ENCODE measurements at places on chromosomes 4 and X. TPM values are rescaled to one million over a fixed set of nuclear protein-coding genes. Genes with fewer than 3 reads are reported as not detected.

DNA sequence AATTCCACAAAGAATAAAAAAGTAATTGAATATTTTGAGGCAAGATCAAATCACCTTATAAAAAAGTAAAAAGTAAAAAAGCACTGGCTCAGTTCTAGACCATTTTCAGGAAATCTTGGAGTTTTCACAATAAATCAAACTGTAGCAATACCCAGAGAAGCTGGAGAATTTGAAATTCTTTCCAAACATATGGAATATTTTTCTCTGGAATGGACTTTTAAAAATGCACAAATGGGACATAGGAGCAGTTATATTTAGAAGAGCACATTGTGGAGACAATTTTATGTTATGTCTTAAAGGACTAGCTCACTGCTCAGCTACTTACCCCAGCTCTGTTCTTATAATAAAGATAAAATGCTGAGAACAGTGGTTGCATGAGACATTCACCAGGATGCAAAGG lies 211.9 kb upstream of the KIT start:
- no peak for DNase-seq

GRCh38 chr4:85701861-85702321 lies 226.9 kb downstream of the ARHGAP24 start:
- no peak for DNase-seq

DNA sequence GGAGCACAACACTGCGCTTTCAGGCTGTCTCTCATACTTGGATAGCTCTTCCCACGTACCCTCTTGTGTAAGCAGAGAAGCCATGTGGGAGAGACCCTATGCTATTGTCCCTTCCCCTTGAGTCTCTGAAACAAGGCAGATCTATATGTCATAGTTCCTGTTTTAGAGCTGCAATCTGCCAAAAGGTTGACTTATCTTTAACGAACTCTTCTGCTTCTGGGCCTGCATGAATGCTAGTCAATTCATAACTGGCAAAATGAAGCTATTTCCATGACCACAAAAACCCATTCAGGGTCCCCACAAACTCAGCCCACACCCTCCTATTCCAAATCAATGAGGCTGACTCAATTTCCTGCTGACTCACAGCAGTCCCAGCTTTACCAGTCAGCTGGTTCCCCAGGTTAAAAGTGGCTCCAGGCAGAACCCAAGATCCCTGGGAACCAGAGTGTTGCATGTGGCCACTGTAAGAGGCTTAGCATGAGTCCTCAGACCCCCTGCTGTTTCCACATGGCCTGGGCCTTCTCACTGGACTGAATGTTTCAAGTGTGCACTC lies 25.3 kb upstream of the SOD3 start:
- DNase-seq = no peak

DNA sequence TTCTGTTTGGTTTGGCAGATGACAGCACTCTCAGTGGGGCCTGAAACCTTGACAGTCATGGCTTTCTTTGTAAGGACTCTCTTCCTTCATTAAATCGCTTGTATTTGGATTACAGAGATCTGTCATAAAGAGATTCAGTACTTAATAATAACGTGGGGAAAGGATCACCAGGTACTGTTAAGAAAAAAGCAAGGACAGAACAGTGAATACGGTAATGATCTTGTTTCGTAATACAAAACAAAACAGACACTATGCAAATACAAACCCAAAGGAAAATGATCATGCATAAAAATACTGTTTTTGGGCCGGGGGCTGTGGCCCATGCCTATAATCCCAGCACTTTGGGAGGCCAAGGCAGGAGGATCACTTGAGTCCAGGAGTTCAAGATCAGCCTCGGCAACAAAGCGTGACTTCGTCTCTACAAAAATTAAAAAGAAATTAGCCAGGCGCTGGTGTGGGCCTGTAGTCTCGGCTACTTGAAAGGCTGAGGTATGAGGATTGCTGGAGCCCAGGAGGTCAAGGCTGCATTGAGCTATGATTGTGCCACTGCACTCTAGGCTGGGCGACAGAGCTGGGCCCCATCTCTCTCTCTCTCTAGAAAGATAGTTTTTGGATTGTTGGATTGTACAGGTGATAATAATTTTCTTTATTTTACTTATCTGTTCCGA lies 64.6 kb downstream of the TRAPPC11 start:
- no peak for DNase-seq

- DNase-seq = no peak
Measured at GRCh38 chrX:68982476-68982875, 153.7 kb downstream of the EFNB1 start.

GRCh38 chr4:184896868-184897715 lies 71.3 kb upstream of the ACSL1 start:
- DNase-seq = no peak

- DNase-seq = no peak
Measured at GRCh38 chr4:87469390-87469789, 47.0 kb downstream of the NUDT9 start.

DNA sequence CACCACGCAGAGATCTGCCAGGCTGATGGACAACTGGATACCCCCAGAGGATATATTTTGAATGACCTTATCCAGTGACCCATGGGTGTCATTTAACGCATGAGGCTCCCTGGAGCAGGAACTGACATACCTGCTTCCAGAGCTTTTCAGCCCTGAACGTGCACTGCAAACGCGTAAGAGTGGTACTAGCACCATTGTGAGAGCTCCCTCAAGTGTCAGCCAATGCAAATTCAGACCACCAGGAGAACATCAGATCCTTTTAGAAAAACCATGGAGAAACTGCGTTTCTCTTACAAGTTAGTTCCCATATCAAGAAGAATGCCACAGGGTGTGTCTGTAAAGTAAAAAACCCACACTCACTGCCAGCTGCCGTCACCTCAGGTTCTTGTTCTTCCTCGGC lies 7.3 kb downstream of the TREX2 start:
- no peak for DNase-seq

DNA sequence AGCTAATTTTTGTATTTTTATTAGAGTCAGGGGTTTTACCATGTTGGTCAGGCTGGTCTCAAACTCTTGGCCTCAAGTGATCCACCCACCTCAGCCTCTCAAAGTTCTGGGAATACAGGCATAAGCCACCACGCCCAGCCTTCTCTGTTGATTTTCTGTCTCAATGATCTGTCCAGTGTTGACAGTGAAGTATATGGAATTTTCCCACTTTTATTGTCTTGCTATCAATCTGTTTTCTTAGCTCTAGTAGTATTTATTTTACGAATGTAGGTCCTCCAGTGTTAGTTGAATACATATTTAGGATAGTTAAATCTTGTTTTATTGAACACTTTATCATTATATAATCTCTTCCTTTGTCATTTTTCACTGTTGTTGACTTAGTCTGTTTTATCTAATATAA lies 1603.9 kb downstream of the ADGRL3 start:
- DNase-seq = no peak

- no peak for DNase-seq
Measured at GRCh38 chr4:114512595-114513295, 85.9 kb upstream of the UGT8 start.

GRCh38 chr4:124243671-124244366 lies 468.7 kb downstream of the ANKRD50 start:
- DNase-seq = no peak

DNA sequence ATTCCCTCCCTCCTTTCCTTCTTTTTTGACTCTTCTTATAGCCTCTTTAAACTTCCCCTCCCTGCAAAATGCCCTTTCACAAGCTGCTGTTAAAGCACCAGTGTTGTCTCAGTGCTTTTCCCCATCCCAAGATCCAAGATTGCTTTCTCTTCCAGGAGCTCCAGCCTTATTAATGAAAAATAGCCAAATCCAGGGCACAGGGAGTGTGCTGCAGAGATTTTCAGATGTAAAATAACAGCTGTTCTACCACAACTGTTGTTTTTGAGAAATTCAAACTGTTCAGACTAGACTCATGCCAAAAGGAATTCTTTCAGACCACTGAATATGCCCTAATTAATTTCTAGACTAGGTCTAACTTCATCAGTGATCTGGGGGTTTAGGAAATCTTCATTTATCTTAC lies 47.0 kb upstream of the GPC3 start:
- DNase-seq = no peak

DNA sequence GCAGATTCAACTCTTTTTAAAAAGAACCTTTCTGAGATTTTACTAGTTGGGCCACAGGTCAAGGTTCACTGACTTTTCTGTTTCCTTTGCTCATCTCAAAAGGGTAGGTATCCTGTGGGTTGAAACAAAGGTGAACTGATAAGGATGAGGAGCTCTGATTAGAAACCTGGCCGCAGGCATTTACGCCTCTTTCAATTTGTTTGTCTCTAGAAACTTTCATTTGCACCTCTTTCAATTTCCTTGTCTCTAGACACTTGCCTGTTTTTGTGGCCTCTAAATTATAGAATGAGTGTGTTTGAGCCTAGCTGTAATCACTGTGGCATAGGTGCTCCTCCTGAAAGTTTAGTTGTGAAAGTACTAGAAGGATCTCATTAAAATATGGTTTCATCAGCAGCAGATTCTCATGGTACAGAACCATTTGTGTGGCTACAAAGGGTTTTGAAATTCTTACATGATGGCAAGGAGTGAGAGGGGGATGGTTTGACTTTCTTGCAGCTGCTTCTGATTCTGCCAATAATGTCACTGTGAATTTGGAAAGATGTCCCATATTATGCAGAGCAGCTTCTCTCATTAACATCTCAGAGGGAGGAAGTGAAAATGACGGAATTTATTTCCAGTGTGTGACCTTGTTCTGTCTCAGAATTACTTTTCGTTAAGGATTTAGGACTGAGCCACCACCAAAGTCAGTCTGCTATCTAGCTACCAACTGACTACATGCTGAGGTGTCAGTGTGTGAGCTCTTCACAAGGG lies 142.2 kb downstream of the SH2D1A start:
- DNase-seq = no peak

GRCh38 chr4:181748581-181748980 lies 494.6 kb upstream of the TENM3 start:
- DNase-seq = no peak

DNA sequence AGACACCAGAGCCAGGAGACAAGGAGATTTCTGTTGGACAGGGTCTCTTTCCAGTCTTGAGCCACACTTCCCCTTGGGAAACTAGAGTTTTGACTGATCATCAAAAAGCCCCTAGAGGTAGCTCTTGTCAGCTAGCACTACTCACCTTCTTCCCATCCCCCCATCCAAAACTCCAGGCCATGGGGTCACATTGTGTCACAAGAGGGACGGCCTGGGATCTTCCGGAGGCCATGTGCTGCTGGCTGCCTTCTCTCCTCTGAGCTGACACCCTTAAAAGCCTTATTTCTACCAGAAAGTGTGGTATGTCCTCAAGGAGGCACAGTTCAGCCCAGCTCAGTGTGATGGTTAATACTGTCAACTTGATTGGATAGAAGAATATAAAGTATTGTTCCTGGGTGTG lies 7.8 kb downstream of the PNMA3 start:
- DNase-seq = no peak

GRCh38 chr4:48432017-48432416 lies 51.1 kb upstream of the SLC10A4 start:
- no peak for DNase-seq

- DNase-seq = no peak
Measured at GRCh38 chr4:145307763-145308430, 127.5 kb upstream of the OTUD4 start.

The CFI gene
- total RNA-seq = 15.8 TPM

The NHS gene
- 0.47 TPM for total RNA-seq

The DDIT4L gene
- total RNA-seq = 0.38 TPM

The LGI2 gene
- 1.7 TPM for total RNA-seq

The ZC4H2 gene
- 5.6 TPM for total RNA-seq

The ANKRD37 gene
- 5.6 TPM for total RNA-seq

The KDR gene
- total RNA-seq = 3.9 TPM

The FGFBP2 gene
- total RNA-seq = not detected

The CT45A5 gene
- total RNA-seq = not detected

The TMPRSS11A gene
- not detected for total RNA-seq

The RTL5 gene
- total RNA-seq = 3.1 TPM

The ASMT gene
- not detected for total RNA-seq

The CASP3 gene
- total RNA-seq = 3.6 TPM

The BTK gene
- 0.79 TPM for total RNA-seq

The MAGEA10 gene
- total RNA-seq = not detected

The UNC5C gene
- total RNA-seq = 0.32 TPM

The CCNA2 gene
- 0.38 TPM for total RNA-seq

The LRP2BP gene
- 1.2 TPM for total RNA-seq

The VSIG1 gene
- not detected for total RNA-seq

The SPANXN4 gene
- not detected for total RNA-seq

Measured in pancreas (tissue), 10 donors.